ENCODE measurements at places on chromosomes 2 and 18.

- no peak for DNase-seq
Measured at GRCh38 chr2:45904267-45904945, 252.9 kb downstream of the PRKCE start.

GRCh38 chr2:140861666-140862065 is 1269.2 kb downstream of the LRP1B start:
- no peak for DNase-seq

DNA sequence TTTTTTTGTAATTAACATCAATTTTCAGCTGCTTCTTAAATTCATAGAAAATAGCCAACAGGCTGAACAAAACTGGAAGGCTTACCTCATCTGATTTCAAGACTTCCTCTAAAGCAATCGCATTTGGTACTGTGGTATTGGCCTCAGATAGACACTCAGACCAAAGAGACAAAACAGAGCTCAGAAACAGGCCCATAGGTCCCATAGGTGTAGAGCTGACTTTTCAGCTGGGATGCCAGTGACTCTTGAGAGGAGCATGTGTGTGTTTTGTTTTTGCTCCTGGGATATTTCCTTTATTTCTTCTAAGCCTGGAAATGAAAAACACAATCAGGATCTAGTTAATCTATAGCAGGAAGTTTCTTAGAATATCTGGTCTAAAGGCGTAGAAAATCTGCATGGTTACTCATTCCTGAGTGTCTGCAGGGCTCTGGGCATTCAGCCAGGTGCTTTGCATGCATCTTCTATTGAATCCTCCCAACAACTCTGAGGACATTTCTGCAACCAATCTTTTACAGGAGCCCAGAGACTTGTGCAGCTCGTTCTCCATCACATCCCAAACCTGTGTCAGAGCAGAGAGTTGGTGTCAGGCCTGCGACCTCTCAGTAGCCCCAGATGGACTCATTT is 190.8 kb downstream of the RTP5 start:
- DNase-seq: no peak

DNA sequence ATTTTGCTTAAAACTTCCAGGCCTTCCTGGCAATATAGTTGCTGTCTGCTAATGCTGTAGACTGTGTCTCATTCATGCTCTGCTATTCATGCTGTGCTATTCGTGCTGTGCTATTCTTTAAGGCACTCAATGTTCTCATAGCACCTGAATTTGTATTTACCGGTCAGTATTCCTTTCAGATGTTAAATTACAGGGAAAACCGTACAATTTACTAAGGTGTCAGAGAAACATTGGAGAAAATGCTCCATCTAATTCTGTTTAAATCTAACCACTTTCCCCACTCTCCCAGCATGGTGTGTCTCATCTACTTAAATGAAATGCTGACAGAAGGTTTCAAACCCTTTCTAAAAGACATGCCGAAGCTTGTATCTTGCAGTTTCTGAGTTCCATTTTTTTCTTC is 25.0 kb downstream of the FAM171B start:
- no peak for DNase-seq

GRCh38 chr2:68253219-68254068 is 1.1 kb upstream of the PPP3R1 start:
- peak; percentile 41 for DNase-seq

- DNase-seq: no peak
Measured at GRCh38 chr2:232405943-232406510, 617 bp upstream of the ALPG start.

DNA sequence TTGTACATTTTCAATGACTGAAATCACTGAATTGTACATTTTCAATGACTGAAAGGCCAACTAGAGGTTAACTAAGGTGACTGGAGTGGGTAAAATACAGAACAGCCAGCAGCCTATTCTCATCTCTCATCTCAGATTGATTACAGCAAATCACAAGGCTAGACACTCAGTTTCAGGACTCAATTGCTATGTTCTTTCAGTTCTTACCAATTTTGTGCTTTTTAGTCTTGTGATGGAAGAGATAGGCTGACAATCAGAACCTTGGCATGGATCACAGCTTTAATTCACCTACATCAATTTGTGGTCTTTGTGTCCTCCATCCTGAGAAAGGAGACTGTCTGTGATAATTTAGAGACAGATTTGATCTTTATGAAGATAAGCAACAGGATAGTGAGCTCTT is 124.7 kb downstream of the GULP1 start:
- no peak for DNase-seq

DNA sequence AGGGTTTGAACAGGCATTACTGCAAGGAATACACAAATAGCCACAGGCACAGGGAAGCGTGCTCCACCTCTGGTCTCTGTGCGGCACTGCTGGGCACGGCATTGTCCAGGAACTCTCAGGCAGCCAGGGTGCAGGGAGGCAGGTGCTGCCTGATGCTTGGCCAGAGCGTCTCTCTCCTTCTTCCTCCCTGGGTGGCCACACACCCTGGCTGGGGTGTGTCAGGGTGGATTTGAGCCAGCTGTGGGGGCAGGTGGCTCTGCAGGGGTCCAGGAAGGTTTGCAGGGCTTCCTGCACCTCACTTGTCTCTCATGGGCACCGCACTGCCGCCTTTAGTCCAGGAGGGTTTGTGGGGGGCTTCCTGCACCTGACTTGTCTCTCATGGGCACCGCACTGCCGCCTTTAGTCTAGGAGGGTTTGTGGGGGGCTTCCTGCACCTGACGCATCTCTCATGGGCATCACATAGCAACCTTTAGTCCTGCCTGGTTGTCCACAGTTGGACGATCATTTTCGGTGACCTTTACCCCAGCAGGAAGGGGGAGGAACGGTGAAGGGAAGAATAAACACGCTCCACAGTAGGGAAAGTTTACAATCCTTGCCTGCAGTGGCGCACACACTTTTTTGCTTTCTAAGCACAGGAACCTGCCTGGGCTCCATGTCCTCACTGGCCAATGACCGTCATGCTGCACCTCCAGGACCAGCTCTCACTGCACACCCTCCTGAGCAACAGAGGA is 332.9 kb downstream of the EIPR1 start:
- DNase-seq: no peak

DNA sequence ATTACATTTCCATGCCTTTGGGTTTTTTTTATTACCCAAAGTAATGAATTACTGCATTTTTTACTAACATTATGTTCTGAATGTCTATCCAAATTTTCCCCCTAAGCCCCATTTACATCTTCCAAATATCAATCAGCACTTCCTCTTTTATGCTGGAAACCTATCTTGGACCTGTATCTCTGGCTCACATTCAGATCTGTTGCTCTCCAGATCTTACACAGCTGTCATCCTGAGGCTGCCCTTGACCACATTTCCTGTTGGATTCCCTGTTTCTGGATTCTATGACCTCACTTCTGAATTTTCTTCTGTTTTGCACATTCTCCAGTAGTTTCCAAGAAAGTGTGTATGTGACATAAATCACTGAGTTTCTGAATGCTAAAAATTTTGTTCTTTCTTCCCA is 146.7 kb downstream of the PDE1A start:
- DNase-seq: no peak

DNA sequence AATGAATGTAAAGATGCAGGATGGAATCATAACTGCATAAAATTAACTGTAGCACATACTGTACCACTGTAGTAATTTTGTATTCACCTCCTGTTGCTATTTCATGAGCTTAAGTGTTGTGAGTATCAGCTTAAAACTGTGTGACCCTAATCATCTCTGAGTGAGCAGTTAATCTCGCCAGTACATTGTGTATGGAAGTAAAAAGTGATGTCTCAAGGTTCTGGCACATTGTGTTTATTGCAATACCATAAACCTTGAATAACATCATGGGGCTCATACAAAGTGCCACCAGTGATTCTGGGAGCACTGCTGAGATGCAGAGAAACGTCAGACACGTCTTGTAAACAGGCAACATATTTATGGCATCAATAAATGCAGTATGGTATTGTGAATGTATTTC is 124.5 kb downstream of the PMAIP1 start:
- no peak for DNase-seq

- no peak for DNase-seq
Measured at GRCh38 chr2:235493402-235493774, 455 bp upstream of the AGAP1 start.

GRCh38 chr2:229314117-229314516 is 43.0 kb upstream of the PID1 start:
- no peak for DNase-seq

GRCh38 chr2:27016801-27017325 is 15.9 kb upstream of the TMEM214 start:
- DNase-seq: peak; percentile 91

GRCh38 chr2:217951521-217952247 is 51.1 kb downstream of the TNS1 start:
- DNase-seq: no peak

GRCh38 chr2:188678882-188679281 is 295.3 kb upstream of the COL3A1 start:
- DNase-seq: no peak

DNA sequence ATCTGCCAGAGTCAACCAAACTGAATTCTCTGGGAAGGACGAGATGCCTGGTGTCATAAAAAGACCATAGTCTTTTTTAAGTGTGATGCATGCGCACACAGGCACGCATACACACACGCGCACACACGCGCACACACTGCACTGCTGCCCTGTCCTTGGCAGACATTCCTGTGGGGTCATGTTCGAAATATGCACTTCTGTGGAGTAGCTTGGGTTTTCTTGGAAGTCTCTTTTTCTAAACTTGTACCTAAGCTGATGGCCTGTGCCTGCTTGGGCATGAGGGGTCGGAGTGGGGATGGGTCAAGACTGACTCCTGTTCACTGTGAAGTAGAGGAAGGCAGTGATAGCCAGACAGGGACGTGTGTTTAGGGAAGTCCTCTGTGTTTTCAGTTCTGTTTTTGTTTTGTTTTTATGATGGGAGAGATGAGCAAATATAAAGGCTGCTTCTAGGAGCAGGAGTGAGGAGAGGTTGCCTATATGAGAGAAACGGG is 4.0 kb upstream of the RMC1 start:
- no peak for DNase-seq

GRCh38 chr2:66030553-66030952 is 404.4 kb upstream of the MEIS1 start:
- DNase-seq: no peak

- DNase-seq: no peak
Measured at GRCh38 chr18:3148930-3149535, 70.7 kb downstream of the MYOM1 start.

- DNase-seq: no peak
Measured at GRCh38 chr2:76312236-76312635, 601.5 kb upstream of the GCFC2 start.
